ENCODE measurements at places on chromosomes 7 and 10.

- DNase-seq, result no peak
These were observed 25.2 kb downstream of the FGFR2 start for GRCh38 chr10:121572859-121573537.

DNA sequence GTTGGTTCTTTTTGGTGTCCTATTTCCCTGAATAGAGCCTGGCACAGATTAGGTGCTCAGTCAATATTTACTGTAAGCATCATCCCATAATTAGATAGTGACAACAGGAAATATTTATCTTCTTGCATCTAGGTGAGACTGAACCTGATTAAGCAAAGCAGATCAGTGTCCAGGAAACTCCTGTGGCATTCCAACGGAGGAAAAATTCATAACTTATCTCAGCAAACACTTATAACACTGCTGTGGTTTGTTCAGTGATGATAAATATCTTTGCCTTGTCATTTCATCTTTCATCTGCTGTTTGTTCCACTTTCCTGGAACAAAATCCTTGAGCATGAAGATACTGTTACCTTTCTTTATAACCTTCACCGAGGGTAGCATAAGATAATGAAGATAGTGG is 1160.3 kb upstream of the AUTS2 start:
- DNase-seq, result no peak

DNA sequence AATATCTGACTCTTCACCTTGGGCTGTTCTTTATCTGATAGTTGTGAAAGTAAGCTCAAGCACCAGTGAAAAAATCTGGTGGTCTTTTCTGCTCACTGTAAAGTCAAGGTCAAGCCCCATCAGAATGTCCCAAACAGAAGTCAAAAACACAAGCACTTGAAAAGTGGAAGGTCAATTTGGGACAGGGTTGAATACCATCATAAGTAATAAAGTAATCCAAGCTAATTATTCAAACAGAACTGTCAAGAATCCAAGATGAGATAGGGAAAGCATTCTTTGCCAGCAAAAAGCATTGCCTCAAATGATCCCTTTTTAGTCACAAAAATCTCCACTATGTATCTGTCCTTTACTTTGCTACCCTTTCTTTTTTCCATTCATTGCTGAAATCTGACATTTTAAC is 430.1 kb upstream of the NPVF start:
- DNase-seq, result no peak

DNA sequence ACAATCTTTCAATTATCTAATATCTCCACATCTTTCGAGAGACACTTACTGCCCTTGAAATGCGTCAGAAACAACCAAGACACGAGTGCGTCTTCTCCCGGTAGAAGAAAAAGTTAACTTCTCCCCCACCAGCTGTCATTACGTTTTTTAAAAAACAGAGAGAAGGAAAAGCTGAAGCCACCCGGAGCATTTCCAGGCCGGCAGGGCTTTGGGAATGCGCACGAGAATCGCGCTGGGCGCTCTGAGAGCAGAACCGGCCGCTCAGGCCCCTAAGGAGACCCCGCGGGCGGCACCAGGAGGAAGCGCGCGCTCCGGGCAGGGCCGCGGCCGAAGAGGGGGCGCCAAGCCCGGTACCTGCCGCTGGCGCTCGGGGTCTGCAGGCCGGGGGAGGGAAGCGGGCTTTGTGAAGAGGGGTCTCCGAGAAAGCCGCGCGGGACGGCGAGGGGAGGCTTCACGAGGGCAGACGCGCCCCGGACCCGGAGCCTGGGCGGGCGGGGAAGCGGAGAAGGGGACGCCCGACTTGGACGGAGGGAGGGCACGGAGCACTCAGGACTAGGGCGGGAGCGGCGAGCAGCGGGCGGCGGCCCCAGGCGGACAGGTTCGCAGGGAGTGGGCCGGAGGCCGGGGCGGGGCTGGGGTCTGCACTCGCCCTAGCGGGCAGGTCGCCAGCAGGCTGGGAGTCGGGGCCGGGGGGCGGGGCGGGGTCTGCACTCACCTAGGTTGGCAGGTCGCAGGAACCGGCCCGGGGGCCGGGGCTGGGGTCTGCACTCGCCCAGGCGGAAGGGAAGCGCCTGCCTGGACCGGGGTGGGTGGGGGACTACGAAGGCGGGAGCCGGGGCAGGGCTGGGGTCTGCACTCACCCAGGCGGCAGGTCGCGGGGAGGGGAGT is 932 bp downstream of the ESYT2 start:
- no peak for DNase-seq

- no peak for DNase-seq
These were observed 81.6 kb downstream of the DNAJB6 start for GRCh38 chr7:157418204-157419034.

GRCh38 chr7:104862719-104863118 is 151.3 kb upstream of the KMT2E start:
- DNase-seq, result no peak

GRCh38 chr10:101779544-101780186 is 3.6 kb downstream of the NPM3 start:
- DNase-seq, result peak; percentile 91

GRCh38 chr7:21355406-21355874 is 72.4 kb upstream of the SP4 start:
- DNase-seq, result peak; percentile 68

- no peak for DNase-seq
These were observed 14.9 kb upstream of the SP4 start for GRCh38 chr7:21412957-21413356.

GRCh38 chr7:116582164-116582732 is 57.4 kb downstream of the CAV1 start:
- no peak for DNase-seq

DNA sequence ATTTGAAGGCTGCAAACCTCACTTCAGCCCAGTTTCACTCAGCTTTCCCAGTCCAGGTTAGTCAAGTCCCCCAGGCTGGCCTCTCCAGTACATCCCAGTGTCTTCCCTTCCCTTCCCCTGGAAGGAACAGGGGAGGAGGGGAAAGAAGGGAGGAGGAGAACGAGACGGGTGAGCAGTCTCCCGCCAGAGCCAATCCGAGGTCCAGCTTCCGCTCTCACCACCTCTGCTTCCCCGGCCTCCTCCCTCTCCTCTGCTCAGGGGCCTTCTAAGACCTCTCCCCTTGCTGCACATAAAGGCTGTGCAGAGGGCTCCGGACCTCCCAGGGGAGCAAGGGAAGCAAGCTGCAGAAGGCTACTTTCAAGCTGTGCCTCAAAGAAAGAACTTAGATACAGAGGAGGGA is 4.1 kb downstream of the ATG9B start:
- no peak for DNase-seq

- DNase-seq, result no peak
These were observed 96.1 kb downstream of the PHTF2 start for GRCh38 chr7:77894574-77895091.

GRCh38 chr7:91520645-91521044 is 256.4 kb downstream of the FZD1 start:
- no peak for DNase-seq

GRCh38 chr7:45020915-45021314 is 20.9 kb downstream of the CCM2 start:
- DNase-seq, result no peak

GRCh38 chr7:50588937-50589336 is 23.7 kb upstream of the DDC start:
- no peak for DNase-seq

DNA sequence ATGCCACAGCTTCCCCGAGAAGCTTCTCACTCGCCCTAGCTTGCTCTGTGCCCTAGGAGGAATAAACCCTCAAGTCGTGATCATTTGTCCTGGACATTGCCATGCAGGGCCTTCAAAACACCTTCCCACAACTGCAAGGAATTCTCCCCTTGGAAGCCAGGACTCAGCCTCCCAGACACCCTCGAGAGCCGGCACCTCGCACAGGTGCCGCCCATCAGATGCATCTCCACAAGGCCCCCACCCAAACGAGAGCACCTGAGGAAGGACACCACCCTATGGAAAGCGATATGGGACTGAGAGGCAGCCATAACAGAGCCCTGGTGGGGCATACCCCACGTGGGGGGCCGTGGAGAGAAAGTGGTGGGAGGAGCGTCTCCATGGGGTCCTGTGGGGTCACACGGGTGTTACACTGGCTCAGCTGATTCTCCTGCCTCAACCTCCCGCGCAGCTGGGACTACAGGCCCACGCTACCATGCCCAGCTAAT is 77.6 kb upstream of the FOXK1 start:
- no peak for DNase-seq

All from inflammatory macrophage treated with lipopolysaccharide for 1 hour (primary cell).